Activated CD8-positive, alpha-beta memory T cell treated with anti-CD3 and anti-CD28 coated beads, Interleukin-2, amount 10 ng/mL, durations not matched to agents 7 days and 5 days (primary cell): ENCODE measurements at places on chromosomes 16 and 17. TPM values are rescaled to one million over a fixed set of nuclear protein-coding genes. Genes with fewer than 3 reads are reported as not detected.

- H3K4me3 ChIP-seq: no peak overlapping the region
- no peak overlapping the region for H3K27ac ChIP-seq
- peaks cover 36% of the 10 kb centered on the region for H3K36me3 ChIP-seq
- H3K4me1 ChIP-seq: peaks cover 10% of the 10 kb centered on the region
- no peak for DNase-seq
- H3K27me3 ChIP-seq: no peaks in the 10 kb centered on the region
Observed at GRCh38 chr17:30520436-30520835, 43.2 kb downstream of the GOSR1 start.

Gene ACE
- total RNA-seq: 2.2 TPM

DNA sequence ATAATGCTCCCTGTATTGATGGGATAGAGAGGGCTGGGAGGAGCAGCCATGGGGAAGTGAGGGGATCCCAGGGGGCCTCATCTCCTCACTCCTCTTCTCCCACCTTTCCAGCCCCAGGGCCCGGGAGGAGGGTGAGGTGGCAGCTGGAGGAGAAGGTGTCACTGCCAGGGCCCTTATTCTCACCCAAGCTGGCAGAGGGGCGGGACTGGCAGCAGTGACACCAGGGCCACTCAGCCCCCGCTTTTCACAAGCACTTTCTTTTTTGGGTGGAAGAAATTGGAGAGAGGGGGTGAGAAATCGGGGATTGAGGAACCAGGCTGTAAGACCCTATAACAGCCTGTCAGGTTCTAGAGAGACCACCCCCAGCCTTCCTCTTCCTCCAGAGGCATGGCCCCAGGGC is 2.4 kb upstream of the TBX21 start:
- H3K36me3 ChIP-seq: peaks cover 16% of the 10 kb centered on the region
- H3K27me3 ChIP-seq: no peaks in the 10 kb centered on the region
- peaks cover 70% of the 10 kb centered on the region for H3K4me1 ChIP-seq
- DNase-seq: no peak

GRCh38 chr17:50890675-50891516 is 24.7 kb upstream of the TOB1 start:
- peaks cover 16% of the 10 kb centered on the region for H3K27me3 ChIP-seq
- H3K27ac ChIP-seq: no peak overlapping the region
- no peak for DNase-seq
- H3K4me3 ChIP-seq: no peak overlapping the region
- peaks cover 14% of the 10 kb centered on the region for H3K4me1 ChIP-seq
